ENCODE measurements at places on chromosomes 12 and 14.

DNA sequence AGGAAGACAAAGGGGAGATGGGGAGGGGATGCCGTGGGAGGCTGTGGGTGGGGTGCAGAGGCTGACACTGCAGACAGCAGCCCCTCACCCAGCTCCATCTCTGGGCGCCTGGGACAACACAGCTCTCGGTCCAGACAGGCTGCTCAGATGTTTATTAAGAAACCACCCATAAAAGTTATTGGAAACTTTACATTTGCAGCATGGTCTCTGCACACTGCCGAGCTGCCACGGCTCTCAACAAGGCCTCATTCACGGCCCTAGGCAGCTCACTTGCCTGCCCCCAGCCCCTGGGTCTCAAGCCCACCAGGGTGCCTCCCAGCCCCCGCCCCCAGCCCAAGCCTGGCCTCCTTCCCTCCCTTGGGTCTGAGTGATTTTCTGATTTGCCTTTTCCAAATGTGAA lies 21.0 kb upstream of the COL2A1 start:
- no peak for DNase-seq

- no peak for DNase-seq
These were observed 156.0 kb downstream of the MED13L start for GRCh38 chr12:116121453-116121871.

- no peak for DNase-seq
These were observed 164.9 kb downstream of the CEP128 start for GRCh38 chr14:80776657-80777056.

DNA sequence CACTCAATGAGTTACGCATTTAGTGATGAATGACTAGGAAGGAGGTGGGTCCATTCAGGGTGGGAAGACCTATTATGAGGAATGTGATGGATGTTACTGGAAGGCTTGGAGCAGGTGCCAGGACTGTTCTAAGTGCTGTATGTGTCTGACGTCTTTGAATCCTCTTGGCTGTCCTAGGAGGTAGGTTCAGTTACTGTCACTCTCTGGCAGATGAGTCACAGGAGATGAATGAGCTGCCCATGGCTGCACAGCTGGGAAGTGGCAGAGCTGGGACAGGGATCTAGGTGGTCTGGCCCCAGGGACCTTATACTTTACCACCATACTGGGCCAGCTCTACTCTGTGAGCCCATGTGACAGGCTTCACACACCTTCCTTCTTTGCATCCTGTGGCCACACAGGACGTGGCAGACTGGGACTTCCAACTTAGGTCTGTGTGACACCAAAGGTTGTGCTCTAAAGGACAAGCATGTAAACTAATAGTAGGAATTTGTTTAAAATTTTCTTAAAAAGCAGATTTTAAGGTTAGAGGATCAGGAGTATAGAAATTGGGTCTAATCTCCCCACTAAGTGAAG lies 24.0 kb downstream of the TCTN1 start:
- DNase-seq = no peak

GRCh38 chr14:38138473-38139138 lies 69.1 kb upstream of the SSTR1 start:
- no peak for DNase-seq

DNA sequence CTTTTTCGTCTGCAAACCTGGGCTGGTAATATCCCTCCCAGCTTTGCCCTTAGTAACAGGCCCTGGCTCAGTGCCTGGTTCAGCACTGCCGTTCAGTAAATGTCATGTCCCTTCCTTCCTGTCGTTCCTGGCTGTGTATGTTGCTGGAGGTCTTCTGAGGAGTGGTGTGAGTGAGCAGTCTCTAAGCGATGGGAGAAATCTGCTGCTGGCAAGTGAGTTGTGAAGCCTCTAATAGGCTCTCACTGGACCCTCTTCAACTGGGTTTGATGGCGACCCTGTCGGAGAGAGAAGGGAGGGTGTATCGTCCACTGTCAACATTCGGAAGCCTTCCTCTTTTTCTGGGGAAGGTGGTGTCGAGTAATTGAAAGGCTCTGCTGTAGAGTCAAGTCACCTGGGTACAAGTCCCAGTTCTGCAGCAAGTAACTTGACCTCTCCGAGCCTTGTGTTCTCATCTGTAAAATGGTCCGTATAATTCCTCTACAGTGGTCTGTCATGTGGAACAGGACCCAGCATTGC lies 62.8 kb downstream of the HRK start:
- DNase-seq = no peak

- DNase-seq = no peak
These were observed 192.3 kb downstream of the ANO6 start for GRCh38 chr12:45407981-45408728.

- no peak for DNase-seq
These were observed 37.9 kb downstream of the KCTD10 start for GRCh38 chr12:109439181-109439580.

GRCh38 chr12:6861391-6861790 lies 5.9 kb upstream of the TPI1 start:
- DNase-seq = no peak

- no peak for DNase-seq
These were observed 31.5 kb downstream of the RASSF9 start for GRCh38 chr12:85804663-85805062.

DNA sequence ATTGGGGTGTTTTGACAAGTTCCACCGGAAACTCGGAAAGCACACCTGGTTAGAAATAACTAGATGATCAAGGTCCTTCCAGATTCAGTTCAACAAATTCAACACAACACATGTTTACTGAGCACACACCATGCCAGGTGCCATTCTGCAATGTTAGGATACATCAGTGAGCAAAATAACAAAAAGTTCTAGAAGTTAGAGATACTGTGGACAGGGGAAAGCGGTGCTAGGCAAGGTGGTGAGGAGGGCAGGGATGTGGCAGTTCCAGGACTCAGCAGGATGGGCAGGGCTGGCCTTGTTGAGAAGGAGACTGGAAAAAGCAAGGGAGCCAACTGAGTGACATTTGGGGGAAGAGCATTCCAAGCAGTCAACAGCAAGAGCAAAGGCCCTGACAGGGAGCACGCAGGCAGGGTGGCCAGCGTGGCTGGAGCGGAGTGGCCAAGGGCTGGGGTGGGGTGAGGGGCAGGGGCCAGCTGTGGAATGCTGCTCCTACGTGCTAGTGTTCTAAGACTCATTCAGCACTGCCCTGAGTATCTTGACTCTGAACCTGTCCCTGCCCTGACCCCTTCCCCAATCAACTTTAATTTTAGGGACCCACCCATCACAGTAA lies 19.4 kb upstream of the FAIM2 start:
- DNase-seq = no peak

GRCh38 chr14:24428628-24429394 lies 657 bp downstream of the CBLN3 start:
- DNase-seq = no peak

DNA sequence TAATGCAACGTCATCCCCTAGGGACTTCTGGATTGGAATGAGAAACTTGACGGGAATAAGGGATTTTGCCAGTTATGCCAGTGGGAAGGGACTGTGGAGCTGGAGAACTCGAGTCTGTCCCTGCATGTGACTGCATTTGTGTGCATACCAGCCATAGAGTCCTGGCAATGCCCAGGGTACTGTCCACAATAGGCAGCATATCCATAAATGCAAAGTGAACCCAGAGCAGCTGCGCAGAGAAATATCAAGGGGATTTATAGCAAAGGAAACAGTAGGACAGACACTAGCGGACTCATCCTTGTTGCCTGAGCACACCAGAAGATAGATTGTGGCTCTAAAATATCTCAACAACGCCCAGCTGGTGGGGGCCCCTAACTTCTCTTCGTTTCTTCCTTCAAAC lies 247.1 kb upstream of the SRRM4 start:
- no peak for DNase-seq

DNA sequence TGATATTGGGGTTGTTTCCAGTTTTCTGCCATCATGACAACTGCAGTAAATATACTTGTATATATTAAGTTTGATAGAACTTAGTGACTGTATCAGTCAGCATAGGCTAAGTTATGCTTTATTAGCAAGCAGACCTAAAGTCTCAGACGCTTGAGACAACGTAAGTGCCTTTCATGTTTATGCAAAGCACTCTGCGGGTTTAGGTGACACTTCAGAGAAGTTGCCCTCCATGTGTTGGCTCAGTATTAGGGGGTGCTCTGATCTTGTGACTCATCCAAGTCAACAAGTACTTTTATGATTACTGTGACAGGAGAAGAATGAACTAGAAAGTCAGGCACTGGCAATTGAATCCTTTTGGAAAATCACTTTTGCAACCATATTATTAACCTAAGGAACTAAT lies 13.3 kb upstream of the OTOGL start:
- no peak for DNase-seq

DNA sequence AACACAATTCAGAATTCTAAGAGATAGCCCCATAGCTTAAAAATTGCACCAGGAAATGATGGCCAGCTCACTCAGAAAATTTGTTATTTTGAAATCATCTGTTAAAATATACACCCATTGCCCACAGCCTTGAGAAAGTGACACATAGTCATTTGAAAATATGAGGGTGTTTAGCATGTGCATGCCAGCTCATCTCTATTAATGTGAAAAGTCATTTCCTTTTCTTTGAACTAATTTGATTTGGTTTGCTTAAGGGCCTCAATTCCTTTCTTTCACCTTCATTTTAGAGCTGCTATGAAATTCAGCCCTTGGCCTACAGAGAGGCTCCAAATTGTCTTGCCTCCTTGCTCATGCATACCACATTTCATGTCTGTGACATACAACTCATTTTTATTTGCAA lies 241.4 kb downstream of the PHLDA1 start:
- DNase-seq = no peak

DNA sequence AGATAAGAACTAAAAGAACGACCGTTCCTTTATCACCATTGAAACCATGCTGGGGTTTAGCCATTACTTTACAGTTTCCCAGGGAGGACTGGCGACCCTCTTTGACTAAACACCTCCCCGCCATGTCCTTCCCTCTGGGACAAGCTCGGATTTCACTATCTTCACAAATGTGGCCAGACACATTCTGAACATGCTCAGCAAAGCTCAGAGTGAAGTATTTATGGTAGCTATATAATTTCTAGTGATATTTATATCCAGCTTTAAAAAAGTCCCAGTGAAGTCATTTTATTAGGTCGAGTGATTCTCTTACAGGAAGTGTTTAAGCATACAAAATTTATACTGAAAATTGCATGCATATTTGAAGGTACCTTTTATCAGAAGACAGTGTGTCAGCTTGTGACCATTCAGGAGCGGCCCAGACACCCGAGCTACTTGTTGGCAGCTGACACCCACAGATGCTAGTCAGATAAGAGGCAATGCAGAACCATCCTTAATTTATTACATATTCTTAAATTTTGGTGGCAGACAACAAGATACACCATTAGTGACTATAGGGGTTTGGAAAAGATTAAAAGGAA lies 36.8 kb downstream of the NIN start:
- no peak for DNase-seq

DNA sequence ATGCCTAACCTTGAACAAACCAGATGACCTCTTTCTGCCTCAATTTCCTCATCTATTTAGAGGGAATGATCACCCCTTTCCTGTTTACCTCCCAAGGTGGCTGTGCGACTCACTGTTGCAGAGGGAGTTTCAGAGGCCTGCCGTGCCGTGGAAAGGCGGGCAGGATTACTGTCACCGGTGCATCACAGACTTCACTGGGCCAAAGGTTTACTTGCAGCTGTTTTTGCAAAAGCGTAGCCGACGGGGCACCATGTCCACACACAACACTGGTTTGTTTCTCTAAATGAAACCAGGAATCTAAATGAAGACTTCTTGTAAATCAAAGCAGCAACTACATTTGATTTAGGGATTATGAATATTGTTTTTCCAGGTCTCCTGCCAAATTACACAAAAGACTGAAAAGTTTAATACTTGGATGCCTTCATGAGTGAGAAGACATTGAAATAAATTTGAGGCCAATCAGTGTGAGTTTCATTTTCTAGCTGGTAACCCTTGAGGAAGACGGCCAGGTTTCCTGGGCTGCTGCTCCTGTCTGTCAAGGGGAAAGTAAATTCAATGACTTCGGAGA lies 696.1 kb upstream of the TMEM132C start:
- no peak for DNase-seq

- no peak for DNase-seq
These were observed 23.7 kb downstream of the SEL1L start for GRCh38 chr14:81509838-81510452.

All from HFF-Myc (cell line).